ENCODE measurements at places on chromosomes 6 and 20.

GRCh38 chr6:110310861-110311446, 47.2 kb downstream of the METTL24 start:
- DNase-seq, result no peak

- DNase-seq, result no peak
Observed at GRCh38 chr20:5172903-5173463, 46.2 kb downstream of the CDS2 start.

- no peak for DNase-seq
Observed at GRCh38 chr20:51703400-51704287, 64.5 kb downstream of the ATP9A start.

DNA sequence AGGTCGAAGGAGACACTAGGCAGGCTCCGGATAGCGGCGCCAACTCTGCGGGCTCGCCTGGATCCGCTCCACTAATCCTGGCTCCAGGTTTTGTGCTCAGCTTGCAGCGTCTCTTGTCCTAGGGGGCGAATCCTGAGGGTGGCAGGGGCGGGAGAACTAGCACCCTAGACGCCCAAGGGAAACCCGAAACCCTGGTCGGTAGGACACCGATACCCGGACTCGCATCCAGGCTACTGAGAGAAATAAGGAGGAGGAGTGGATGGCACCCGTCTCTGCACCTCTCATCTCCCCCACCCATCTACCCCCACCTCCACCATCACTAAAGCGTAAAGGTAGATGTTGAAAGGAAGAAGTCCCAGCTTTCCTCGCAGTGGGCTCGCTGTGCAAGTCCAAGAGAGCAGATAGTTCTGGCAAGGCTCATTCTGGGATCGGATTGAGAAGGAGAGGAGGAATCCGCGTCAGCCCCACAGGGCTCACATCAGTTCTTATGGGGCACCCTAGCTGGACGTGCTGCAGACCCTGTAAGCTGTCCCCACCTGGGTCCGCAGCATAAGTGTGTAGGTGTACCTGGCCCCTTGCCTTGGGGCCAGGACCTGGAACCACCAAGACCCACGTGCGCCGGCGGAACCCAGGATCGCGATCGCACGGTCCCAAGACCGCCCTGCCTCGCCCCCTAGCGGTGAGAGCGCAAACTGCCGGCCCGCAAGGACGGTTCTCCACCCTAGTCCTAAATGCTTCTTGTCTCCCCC, 6.9 kb downstream of the SLC32A1 start:
- peak; percentile 63 for DNase-seq

DNA sequence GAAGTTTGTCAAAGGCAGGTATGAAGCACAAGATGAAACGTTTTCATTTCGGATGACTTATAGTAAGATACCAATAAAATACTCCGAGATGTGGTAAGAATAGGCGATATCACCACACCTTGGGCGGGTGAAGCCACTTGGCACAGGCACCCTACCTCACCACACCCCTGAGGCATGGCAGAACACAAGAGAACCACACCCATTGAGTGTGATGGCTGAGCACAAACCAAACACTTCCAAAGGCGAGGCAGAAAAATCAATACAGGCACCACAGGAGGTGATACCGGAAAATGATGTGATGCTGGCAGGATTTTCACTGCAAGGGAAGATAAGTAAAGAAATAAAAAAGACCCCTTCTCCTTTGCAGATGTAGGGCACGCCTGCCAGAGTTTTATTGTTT, 332.9 kb upstream of the PRDM1 start:
- DNase-seq, result no peak

DNA sequence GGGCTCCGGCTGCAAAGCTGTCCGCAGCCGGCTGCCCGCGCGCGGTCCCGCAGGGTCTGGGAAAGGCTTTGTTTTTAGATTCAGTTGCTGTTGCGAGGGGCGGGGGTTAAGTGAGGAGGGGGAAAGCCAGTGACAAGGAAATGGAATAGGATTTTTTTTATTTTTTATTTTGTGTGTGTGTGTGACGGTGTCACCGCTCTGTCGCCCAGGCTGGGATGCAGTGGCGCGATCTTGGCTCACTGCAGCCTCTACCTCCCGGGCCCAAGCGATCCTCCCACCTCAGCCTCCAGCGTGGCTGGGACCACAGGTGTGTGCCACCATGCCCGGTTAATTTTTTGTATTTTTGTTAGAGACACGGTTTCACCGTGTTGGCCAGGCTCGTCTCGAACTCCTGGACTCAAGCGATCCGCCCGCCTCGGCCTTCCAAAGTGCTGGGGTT, 615 bp upstream of the UBE2J1 start:
- no peak for DNase-seq

GRCh38 chr6:31299947-31300346, 28.1 kb upstream of the HLA-C start:
- DNase-seq, result no peak

GRCh38 chr6:7033202-7033601, 74.6 kb upstream of the RREB1 start:
- no peak for DNase-seq

DNA sequence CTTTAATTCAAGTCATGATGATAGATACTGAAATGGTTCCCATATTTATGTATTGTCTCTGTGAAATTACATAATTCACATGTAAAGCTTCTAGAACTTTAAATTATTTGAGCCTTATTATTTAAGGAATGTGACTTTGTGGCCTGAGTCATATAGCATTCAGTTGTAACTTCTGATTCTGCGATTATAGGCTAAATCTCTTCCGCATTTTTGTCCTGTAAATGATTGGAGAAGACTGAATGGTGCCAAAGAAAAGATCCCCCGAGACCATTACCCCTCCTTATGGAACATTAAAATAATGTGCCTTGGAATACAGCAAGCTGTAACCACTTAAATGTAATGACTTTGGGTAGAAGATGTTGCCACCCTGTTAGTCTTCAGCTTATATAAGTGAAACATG, 63.3 kb upstream of the MAP7 start:
- no peak for DNase-seq

DNA sequence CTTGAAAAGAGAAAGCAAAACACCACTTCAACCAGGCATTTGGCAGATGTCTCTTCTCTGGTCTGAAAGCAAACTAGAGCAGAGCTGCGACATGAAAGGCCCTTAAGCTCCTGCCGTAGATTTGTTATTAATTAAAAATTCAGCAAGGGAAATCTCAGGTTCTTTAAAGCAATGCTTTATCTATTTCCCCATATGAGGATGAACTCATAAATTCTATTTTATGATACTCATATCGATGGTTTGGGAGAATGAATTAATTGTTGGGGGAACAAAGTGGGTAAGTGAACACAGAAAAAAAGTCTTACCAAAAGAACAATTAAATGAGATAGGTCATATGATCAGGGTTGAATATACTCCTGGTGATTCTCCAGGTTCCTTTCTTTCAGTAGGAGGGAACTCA, 464.7 kb upstream of the SLC35B3 start:
- no peak for DNase-seq

- DNase-seq, result no peak
Observed at GRCh38 chr20:43392561-43392960, 65.1 kb upstream of the SRSF6 start.

DNA sequence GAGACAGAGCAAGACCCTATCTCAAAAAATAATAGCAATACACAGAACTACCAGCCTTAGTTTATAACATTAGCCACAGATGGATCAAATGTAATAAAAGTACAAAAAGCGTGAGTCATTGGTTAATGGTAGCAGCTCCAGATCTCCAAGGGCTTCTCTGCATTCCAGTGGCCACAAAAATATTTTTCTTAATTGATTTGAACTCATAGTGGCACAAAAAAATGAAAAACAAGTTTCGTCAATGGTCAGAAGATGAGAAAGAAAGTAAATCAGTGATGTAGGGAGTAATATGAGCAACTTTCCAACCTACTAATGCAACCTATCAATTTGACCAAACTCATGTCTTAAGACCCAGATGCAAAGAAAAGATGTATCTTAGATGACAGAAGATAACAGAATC, 79.6 kb downstream of the CEP57L1 start:
- DNase-seq, result no peak

GRCh38 chr6:158711264-158711663, 61.4 kb downstream of the SYTL3 start:
- no peak for DNase-seq

DNA sequence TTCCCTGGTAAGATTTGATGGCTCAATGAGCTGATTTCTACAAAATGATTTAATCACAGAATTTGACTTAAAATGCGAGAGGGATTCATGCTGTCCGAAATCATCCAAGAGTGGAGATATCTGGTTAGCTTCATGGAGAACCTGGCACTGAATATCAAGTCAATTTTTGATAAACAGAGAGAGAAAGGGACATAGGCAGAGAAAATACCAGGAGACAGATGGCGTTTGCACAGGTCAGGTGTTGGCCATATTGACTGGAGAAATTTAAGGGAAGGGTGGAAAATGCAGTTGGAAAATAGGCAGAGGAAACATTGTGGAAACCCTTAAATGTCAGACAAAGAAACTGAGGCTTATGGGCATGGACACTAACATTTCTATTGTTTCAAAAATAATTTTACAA, 47.0 kb downstream of the BCAS1 start:
- DNase-seq, result no peak

DNA sequence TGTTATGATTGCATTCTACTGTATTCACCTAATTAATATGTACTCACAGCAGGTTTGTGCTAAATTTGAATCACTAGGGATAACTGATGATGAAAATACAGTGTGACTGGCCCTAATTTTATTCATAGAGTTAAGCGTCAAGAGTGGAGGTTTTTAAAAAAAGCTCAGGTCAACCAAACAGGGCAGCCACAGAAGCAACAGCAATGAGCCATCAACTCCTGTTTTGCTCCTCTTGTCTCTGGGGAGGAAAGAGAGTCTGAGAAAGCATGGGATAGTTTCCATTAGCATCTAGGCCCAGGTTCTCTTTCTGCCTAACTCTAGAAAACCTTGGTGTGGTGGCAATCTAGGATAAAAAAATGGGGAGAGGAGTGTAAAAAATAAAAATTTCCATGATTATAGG, 122.1 kb downstream of the OGFRL1 start:
- no peak for DNase-seq

DNA sequence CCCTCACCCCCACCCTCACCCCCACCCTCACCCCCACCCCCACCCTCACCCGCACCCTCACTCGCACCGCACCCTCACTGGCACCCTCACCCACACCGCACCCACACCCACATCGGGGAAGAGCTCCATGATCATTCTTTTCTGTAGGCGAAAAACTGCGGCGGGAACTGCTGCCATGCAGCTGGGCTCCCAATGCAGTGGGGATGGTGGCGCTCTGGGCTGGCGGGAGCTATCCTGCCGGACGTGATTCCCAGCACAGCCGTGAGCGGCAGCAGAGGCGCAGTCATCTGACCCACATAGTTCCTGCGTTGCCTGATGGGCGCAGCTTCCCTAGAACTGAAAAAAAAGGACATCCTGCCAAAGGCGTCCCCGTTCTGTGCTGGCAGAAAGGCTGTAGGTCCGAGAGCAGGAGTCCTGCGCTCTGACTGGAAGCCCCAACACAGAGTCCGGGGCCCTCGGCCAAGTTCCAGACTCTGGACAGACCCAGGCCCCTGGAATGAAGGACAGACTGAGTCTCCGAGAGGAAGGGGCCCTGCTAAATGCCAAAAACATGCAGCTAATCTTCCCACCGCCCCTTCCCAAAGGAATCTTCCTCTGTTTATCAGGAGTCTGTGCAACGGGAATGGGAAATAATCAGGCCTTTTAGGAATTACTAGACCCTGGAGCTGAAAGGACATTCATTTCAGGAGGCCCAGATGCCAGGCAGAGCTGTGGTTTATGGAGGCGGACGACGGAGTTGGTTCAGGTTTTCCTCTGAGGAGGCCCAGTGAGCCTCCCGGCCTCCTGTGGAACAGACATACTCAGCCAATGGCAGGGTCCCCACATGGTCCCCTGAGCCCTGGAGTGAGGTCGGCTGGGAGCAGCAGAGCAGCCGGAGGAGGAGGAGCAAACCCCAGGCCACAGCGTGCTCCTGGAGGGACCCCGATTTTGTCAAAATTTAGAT, 14.1 kb upstream of the TCFL5 start:
- DNase-seq, result no peak

- DNase-seq, result no peak
Observed at GRCh38 chr20:47708953-47709833, 76.1 kb downstream of the SULF2 start.

DNA sequence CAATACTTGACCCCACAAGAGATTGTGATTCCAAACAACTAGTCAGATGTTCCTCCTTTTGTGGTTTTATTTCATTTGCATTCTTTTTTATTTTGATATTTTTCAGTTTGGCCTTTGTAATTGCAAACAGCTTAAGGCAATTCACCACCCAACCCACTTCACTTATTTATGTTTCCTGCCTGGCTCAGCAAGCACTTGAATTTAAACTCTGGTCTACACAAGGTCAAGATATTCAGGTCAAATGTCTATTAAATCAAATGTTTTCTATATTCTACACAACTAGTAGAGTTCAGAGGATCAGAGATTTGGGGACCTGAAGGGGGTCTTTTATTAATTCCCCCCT, 100.1 kb downstream of the SGK1 start:
- DNase-seq, result no peak

GRCh38 chr6:37347177-37347576, 6.6 kb upstream of the RNF8 start:
- DNase-seq, result no peak

DNA sequence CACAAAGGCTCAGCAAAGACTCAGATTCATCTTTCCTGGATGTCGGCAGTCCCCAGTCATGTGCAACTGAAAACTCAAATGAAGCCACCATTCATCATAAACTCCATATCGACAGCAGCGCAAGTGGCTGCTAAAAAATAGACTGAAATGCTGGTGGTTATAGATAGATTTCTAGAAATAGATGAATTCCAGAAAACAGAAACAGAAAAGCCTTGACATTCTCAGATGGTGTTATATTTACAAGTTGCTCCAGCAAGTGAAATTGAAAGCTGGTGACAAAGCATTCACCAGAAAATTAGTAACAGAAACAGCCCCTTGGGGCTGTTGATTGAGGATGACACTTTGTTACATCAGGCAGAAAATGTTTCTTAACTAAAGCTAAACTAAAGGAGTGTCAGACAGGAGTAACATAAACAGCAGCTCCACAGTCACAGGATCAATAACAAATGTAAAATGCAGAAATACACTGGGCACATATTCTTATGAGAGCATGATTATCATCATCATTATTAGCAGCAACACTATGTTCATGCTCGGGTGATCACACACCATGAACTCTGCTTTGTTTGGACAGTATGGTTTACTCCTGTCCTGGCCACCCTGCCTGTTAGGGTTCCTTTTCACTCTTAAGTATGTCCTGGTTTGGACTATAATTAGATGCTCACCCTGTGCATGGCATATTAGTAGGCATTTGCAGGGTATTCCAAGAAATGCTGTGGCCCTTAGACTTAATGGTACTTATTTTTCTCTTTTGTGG, 36.4 kb upstream of the SLC35F1 start:
- DNase-seq, result no peak

DNA sequence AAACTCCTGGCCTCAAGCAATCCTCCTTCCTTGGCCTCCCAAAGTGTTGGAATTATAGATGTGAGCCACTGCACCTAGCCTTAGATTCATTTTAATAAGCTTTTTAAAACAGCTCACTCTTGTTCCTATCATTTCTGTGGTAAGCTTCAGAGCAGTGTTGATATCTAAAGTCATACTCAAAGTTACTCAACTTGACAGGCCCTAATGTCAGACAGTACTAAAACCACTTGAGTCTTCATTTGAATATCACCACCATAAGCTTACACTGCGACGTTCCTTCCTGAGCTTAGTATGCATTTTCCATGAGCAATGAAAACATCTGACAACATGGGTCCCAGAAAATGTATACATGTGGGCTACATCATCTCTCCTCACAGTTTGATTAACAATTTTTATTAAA, 6.0 kb downstream of the FUCA2 start:
- no peak for DNase-seq
